Activated CD4-positive, alpha-beta T cell treated with anti-CD3 and anti-CD28 coated beads for 36 hours (primary cell): ENCODE measurements at places on chromosomes 11 and 22.

DNA sequence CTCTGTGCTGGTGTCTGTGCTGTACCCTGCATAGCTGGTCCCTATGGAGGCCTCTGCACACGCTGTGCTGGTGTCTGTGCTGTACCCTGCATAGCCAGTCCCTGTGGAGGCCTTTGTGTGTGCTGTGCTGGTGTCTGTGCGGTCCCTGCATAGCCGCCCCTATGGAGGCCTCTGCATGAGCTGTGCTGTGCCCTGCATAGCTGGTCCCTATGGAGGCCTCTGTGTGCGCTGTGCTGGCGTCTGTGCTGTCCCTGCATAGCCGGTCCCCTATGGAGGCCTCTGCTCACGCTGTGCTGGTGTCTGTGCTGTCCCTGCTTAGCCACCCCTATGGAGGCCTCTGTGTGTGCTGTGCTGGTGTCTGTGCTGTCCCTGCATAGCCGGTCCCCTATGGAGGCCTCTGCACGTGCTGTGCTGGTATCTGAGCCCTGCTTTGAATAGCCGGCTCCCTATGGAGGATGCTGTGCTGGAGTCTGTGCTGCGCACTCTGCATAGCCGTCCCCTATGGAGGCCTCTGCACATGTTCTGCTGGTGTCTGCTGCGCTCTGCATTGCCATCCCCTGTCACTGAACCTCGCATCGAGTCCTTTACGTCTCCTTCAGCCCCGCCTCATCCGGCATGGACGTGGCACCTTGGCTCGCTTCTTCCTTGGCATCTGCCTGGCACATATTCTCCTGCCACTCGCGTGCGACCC lies 6.2 kb downstream of the NADSYN1 start:
- DNase-seq = no peak
- no peak overlapping the region for H3K27ac ChIP-seq
- H3K27me3 ChIP-seq = no peaks in the 10 kb centered on the region
- no peak overlapping the region for H3K4me3 ChIP-seq

DNA sequence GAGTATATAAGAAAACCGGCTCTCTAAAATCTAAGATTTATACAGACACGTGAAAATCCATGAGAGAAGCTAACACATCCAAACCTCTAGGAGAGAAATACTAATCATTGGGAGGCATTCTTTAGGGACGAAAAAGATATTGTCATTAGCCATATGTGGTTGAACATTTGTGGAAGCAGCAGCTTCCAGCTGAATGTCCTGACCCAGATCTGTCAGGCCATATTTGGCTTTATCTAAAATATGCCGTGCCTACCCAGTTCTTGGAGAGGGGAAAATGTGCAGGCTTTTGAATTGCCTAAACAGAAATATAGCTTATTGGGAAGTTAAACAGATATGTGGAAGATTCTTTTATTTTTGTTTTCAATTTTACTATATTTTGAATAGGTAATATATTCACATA lies 6.4 kb downstream of the CCDC89 start:
- H3K27me3 ChIP-seq = peaks cover 5% of the 10 kb centered on the region
- no peak overlapping the region for H3K4me3 ChIP-seq
- no peak overlapping the region for H3K27ac ChIP-seq
- no peak for DNase-seq
- H3K36me3 ChIP-seq = no peaks in the 10 kb centered on the region

- H3K27ac ChIP-seq = no peak overlapping the region
- no peaks in the 10 kb centered on the region for H3K4me1 ChIP-seq
- no peak for DNase-seq
Observed at GRCh38 chr11:84471501-84471900, 1155.6 kb downstream of the DLG2 start.

DNA sequence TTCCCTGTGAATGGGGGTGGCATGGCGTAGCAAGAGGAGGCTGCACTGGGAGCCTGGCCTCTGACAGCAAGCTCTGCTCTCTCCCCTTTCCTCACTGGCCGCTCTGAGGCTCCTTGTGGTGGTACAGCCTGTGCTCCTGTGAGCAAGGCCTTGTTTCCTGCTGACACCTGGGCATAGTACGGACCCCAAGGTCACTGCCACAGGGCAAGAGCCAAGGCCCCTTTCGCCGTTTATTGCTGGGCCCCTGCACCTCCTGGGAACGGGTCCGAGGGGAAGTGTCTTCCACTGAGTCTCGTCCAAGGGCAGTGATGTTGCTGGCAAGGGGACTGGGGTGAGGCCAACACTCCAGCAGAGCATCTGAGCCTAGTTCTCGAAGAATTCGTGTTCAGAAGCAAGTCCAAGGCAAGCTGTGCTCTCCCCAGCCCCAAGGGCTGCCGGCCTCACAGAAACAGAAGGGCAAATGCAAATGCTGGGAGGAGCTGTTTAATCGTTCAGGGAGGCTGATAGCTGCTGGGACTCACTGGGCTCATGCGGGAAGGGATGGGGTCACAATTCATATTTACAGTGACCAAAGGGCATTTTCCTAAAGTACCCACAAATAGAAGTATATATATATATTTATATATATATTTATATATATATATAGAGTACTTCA lies 15.9 kb upstream of the TTLL12 start:
- no peaks in the 10 kb centered on the region for H3K36me3 ChIP-seq
- DNase-seq = no peak
- H3K4me3 ChIP-seq = no peak overlapping the region

- no peak for DNase-seq
- H3K27ac ChIP-seq = no peak overlapping the region
- peaks cover 16% of the 10 kb centered on the region for H3K4me1 ChIP-seq
- no peaks in the 10 kb centered on the region for H3K36me3 ChIP-seq
- H3K4me3 ChIP-seq = peak overlapping the region; percentile 43
Observed at GRCh38 chr11:100686476-100687053, 523 bp upstream of the ARHGAP42 start.

- no peaks in the 10 kb centered on the region for H3K27me3 ChIP-seq
- H3K4me3 ChIP-seq = peak overlapping the region; percentile 32
- no peak for DNase-seq
Observed at GRCh38 chr11:119266063-119266462, 50.9 kb downstream of the MCAM start.

- no peak overlapping the region for H3K4me3 ChIP-seq
- H3K36me3 ChIP-seq = no peaks in the 10 kb centered on the region
- H3K4me1 ChIP-seq = no peaks in the 10 kb centered on the region
- peaks cover 18% of the 10 kb centered on the region for H3K27me3 ChIP-seq
- no peak for DNase-seq
Observed at GRCh38 chr11:134785660-134786284, 373.7 kb upstream of the B3GAT1 start.

DNA sequence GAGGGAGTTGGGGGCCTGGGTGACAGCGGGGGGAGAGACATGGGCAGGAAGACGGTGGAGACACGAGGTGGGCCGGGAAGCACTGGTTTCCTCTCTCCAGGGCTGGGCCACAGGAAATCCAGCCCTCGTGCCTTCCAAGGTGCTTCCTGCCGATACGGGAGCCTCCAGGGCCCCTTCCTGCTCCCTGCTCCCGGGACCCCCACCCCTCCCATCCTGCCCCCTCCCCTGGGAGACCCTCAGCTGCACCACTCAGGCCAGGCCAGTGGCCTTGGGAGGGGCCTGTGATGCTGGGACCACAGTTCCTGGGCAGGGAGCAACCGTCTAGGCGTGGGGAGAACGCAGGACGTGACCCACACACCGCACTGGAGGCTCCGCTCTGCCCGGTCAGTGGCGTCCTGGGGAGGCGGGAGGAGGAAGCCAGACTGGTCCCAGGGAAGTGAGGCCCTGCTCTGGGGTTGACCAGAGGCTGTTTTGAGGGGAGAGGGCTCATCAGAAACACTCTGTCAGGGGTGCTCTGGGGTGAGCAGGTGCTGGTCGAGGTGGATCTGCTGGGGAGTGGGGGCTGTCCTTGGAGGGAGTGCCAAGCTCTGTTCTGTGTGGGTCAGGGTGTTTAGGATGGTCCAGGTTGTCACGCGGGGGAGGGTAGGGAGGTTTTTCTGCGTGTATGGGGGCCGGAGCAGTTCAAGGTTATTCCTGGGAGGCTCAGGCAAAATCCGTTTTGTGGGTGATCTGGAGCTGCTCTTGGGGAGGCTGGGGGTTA lies at the start of gene SHANK3:
Gene SHANK3 (plus strand): TSS at position 353 of the 760 bp plus-strand sequence.
- no peak for DNase-seq
- H3K36me3 ChIP-seq = no peaks in the 10 kb centered on the region
- no peak within 1 kb of the TSS for H3K27ac ChIP-seq
- H3K4me1 ChIP-seq = peaks cover 5% of the 10 kb centered on the region

DNA sequence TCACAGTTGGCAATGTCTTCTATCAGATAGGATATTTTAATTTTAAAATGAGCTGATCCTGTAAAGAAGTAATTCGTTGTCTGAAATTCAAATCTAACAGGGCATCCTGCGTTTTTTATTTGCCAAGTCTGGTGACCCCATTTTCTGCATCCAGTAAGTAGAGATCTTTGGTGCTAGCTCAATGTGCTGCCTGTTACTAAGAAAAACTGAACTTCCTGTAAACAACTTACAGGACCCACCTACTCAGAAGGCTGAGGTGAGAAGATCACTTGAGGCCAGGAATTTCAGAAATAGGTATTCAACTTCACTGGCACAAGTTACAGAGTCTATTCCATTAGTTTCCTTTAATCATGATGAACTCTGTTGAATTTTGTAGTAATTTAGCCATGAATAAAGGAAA lies 4.0 kb downstream of the ARL14EP start:
- peaks cover 65% of the 10 kb centered on the region for H3K4me1 ChIP-seq
- DNase-seq = no peak
- peak overlapping the region; percentile 84 for H3K27ac ChIP-seq
- peak overlapping the region; percentile 13 for H3K4me3 ChIP-seq
- H3K36me3 ChIP-seq = peaks cover 33% of the 10 kb centered on the region
- H3K27me3 ChIP-seq = no peaks in the 10 kb centered on the region
